ENCODE measurements at places on chromosomes 3 and 15.

DNA sequence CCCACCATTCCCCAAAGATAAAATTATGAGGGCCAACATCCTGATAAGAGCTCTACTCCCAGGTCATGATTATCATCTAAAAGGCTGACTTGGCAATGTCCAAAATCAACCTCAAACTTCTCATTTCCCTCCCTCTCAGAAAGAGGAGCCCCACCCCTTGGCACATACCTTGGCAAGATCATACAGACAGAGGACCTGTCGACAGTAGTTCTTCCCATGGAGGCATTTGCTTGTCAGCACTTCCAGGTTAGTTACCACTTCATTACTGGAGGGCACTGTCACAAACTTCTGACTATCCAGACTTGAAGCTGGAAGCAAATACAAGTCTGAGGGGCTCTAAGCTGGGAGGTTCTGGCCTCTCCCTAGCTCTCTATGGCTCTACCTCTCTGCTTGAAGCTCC lies 37.8 kb downstream of the EIF3J start:
- DNase-seq: no peak

GRCh38 chr15:75192307-75192706 lies 9.4 kb upstream of the C15orf39 start:
- DNase-seq: no peak

GRCh38 chr15:21271566-21271965 lies 168.7 kb downstream of the POTEB3 start:
- DNase-seq: no peak

DNA sequence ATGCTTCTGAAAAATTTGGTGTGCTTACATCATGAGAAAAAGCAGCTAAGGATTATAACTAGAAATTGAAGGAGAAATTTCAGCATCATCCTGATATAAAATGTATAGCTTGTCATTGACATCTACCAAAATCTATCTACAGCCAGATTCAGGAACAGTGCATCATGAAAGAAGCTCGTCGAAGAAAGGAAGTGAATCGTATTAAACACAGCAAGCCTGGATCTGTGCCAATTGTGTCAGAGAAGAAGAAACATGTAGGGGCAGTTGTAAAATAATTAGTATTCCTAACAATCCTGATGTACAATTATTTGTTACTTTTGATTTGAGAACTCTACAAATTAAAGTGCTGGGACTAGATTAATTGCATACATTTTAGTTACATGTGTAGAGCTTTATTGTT lies 37.2 kb downstream of the AP4E1 start:
- DNase-seq: no peak

DNA sequence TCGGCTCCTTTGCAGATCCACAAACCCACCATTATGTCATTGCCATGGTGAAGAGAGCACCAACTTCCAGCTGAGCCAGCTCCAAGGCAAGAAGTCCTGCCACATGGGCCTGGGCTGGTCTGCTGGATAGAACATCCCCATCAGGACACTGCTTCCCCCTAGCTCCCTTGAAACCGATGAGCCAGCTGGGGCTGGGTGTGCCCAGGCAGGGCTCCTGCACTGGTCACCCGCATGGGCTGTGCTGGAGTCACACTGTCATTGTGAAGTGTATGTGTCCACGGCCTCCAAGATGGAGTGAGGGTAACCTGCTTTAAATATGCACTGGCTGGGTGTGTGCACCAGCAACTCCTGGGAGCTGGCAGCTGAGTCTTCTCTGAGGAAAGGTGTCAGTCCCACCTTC lies 31.0 kb upstream of the TOPBP1 start:
- no peak for DNase-seq
